Activated B cell treated with CpG ODN at 0.5 μM for 24 hours (primary cell): ENCODE measurements at places on chromosomes 12 and 14. TPM values are rescaled to one million over a fixed set of nuclear protein-coding genes. Genes with fewer than 3 reads are reported as not detected.

GRCh38 chr14:96146131-96146771 is 58.4 kb upstream of the BDKRB2 start:
- no peaks in the 10 kb centered on the region for H3K36me3 ChIP-seq
- H3K4me3 ChIP-seq: no peak overlapping the region
- H3K27ac ChIP-seq: no peak overlapping the region

CD69 gene
- total RNA-seq: 23.7 and 26.7 TPM in 2 replicates

- H3K27me3 ChIP-seq: peaks cover 2% of the 10 kb centered on the region
- peaks cover 34% of the 10 kb centered on the region for H3K4me1 ChIP-seq
- no peak overlapping the region for H3K27ac ChIP-seq
- no peaks in the 10 kb centered on the region for H3K36me3 ChIP-seq
- DNase-seq: no peak
Observed at GRCh38 chr14:24607081-24607480, 2.4 kb downstream of the GZMH start.

- no peaks in the 10 kb centered on the region for H3K27me3 ChIP-seq
- no peak overlapping the region for H3K4me3 ChIP-seq
- peaks cover 40% of the 10 kb centered on the region for H3K4me1 ChIP-seq
- no peak overlapping the region for H3K27ac ChIP-seq
- H3K36me3 ChIP-seq: no peaks in the 10 kb centered on the region
Observed at GRCh38 chr14:35337269-35338255, 45.4 kb downstream of the PSMA6 start.

GRCh38 chr12:100174495-100174894 is 26.1 kb upstream of the ACTR6 start:
- DNase-seq: no peak
- H3K4me1 ChIP-seq: no peaks in the 10 kb centered on the region
- peaks cover 33% of the 10 kb centered on the region for H3K36me3 ChIP-seq
- H3K27ac ChIP-seq: no peak overlapping the region
- no peak overlapping the region for H3K4me3 ChIP-seq

GRCh38 chr12:3055704-3056467 is 21.3 kb upstream of the TSPAN9 start:
- peaks cover 15% of the 10 kb centered on the region for H3K27me3 ChIP-seq
- H3K36me3 ChIP-seq: no peaks in the 10 kb centered on the region
- no peak for DNase-seq

DNA sequence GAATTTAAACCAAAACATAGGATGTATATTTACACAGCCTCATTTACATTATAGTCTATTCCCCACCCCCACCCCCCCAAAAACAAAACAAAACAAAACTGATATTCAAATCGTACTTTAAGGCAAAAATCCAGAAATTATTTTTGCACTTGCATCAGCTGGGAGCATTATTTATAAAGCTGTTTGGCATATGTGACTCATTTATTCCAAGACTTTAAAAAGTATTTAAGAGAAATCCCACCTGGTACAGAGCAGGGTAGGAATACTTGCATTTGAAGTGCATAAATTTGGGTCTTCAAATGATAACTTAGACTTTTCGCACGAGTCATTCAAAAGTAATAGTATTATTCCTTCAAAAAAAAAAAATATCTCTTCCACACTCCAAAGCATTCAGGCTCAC is 1.1 kb downstream of the KLHL28 start:
- DNase-seq: no peak
- peak overlapping the region; percentile 21 for H3K27ac ChIP-seq
- H3K36me3 ChIP-seq: peaks cover 16% of the 10 kb centered on the region
- no peaks in the 10 kb centered on the region for H3K27me3 ChIP-seq

GARIN6 gene
- not detected in 2 replicates for total RNA-seq

DNA sequence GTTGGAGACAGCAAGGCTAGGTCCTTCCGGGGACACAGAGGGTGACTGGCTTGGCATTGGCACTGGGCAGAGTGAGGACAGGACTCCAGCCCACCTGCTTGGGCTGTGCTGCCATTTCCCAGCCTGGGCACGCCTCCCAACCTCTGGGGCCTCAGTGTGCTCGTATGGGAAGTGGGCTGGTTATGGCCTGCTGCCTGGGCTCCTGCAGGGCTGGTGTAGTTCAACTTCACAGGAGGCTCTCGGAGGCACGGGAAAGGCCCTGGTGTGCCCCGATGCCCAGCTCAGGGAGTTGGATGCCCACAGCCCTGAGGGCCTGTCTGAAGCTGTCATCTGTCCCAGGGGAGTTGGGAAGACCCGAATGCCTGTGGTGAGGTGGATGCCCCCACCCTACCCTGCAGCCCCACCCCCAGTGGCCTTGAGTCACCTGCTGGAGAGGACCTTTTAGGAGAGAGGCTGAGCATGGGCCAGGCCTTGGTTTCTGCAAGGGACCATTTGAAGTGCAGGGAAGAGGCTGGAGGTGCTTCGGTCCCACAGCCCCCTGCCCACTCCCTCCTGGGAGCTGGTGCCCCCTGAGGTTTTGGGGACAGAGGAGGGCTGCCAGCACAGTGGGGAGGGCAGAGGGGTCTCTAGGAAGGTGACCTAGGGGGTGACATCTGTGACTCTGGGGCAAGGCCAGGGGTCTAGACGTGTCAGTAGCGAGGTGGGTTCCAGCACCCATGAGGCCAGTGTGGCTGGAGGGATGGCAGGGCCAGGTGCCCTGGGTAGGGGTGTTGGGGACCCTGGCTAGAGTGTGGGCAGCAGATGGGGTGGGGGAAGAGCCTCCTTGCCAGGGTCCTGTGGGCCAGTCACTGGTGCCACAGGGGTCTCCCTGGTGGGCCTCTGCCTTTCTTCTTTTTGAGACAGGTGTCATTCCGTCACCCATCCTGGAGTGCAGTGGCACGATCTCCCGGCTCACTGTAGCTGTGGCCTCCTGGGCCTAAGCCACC is 9.1 kb downstream of the ULK1 start:
- DNase-seq: no peak
- no peaks in the 10 kb centered on the region for H3K27me3 ChIP-seq
- H3K4me3 ChIP-seq: no peak overlapping the region
- no peak overlapping the region for H3K27ac ChIP-seq
- H3K4me1 ChIP-seq: no peaks in the 10 kb centered on the region

DNA sequence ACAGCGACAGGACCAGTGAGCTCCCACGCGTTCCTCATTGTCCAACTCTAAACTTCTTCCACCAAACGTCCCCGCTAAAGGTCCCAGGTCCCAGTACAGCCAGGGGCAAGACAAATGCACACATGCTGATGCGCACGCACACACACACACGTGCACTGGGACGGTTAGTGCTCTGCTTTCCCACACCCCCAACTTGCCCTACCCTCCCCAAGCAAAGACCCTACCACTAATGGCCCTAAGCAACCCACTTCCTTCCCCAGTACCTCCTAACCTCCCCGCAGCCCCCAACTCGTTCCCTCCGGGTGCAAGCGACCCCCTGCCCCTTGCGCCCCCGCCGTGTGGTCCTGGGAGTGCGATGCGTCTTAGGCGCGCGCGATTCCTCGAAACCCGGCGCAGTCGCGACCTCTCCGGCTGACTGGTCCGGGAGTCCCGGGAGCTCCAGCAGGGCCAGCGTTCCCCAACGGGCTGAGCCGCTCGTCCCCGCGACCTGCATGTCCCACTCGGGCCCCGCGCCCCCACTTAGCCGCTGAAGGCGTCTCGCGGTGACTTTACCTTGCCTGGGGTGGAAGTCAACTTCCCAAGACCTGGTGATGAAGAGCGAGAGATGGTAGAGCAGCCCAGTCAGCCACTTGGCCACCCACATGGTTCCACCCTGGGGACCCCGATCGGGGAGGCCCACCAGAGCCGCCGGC is 578 bp downstream of the ADAMTS20 start:
- no peak overlapping the region for H3K27ac ChIP-seq
- H3K4me3 ChIP-seq: no peak overlapping the region
- peaks cover 19% of the 10 kb centered on the region for H3K27me3 ChIP-seq
- H3K36me3 ChIP-seq: no peaks in the 10 kb centered on the region
- no peak for DNase-seq
- no peaks in the 10 kb centered on the region for H3K4me1 ChIP-seq

- peaks cover 10% of the 10 kb centered on the region for H3K27me3 ChIP-seq
- DNase-seq: no peak
- no peaks in the 10 kb centered on the region for H3K36me3 ChIP-seq
- H3K27ac ChIP-seq: no peak overlapping the region
- peaks cover 3% of the 10 kb centered on the region for H3K4me1 ChIP-seq
- H3K4me3 ChIP-seq: no peak overlapping the region
Observed at GRCh38 chr12:65892841-65893251, 68.6 kb downstream of the HMGA2 start.

DNA sequence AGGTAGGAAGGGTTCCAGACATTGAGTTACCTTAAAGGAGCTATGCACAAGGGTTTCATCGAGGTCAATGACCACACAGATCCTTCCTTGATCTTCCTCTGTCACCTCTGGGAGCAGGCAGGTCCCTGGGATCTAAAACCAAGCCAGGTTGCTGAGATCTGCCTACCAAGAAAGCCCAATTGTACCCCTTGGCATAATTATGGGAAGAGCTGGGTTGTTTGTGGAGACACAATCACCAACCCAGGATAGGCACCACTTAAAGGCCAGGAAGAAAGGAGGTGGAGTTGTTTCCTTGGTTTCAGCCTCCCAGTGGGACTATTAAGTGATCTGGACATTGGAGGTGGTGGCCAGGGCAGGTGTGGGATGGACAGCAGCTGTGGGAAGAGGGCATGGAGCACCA is 8.4 kb upstream of the AVIL start:
- H3K27me3 ChIP-seq: no peaks in the 10 kb centered on the region
- peaks cover 78% of the 10 kb centered on the region for H3K36me3 ChIP-seq
- DNase-seq: no peak
- H3K27ac ChIP-seq: no peak overlapping the region
- no peak overlapping the region for H3K4me3 ChIP-seq

DNA sequence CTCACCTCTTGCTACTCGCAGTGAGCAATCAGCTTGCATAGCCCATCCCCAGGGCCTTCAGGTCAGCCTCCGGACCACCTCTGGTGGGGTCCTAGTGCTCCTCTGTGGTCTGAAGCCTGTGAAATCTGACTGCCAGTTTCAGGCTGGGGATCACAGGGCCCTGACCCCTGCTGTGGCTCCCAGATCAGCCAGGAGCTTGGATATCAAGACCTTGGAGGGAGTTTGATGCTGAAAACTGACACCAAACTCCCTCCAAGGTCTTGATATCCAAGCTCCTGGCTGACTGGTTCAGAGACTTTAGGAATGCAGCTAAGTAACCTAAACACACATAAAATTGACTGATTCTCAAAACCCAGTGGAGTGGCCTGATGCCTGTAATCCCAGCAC is 19.8 kb upstream of the DHRS4 start:
- DNase-seq: no peak
- peaks cover 8% of the 10 kb centered on the region for H3K27me3 ChIP-seq
- H3K27ac ChIP-seq: no peak overlapping the region
- no peak overlapping the region for H3K4me3 ChIP-seq
- no peaks in the 10 kb centered on the region for H3K36me3 ChIP-seq

GRCh38 chr12:13198241-13198640 is 1.7 kb downstream of the EMP1 start:
- H3K4me1 ChIP-seq: peaks cover 31% of the 10 kb centered on the region
- no peak overlapping the region for H3K4me3 ChIP-seq
- DNase-seq: no peak
- H3K27ac ChIP-seq: no peak overlapping the region
- H3K36me3 ChIP-seq: no peaks in the 10 kb centered on the region
- H3K27me3 ChIP-seq: peaks cover 44% of the 10 kb centered on the region

GRCh38 chr12:54352891-54353874 is 11.1 kb downstream of the GPR84 start:
- no peaks in the 10 kb centered on the region for H3K27me3 ChIP-seq
- H3K4me1 ChIP-seq: peaks cover 9% of the 10 kb centered on the region
- DNase-seq: no peak
- no peak overlapping the region for H3K27ac ChIP-seq
- H3K36me3 ChIP-seq: peaks cover 36% of the 10 kb centered on the region

DNA sequence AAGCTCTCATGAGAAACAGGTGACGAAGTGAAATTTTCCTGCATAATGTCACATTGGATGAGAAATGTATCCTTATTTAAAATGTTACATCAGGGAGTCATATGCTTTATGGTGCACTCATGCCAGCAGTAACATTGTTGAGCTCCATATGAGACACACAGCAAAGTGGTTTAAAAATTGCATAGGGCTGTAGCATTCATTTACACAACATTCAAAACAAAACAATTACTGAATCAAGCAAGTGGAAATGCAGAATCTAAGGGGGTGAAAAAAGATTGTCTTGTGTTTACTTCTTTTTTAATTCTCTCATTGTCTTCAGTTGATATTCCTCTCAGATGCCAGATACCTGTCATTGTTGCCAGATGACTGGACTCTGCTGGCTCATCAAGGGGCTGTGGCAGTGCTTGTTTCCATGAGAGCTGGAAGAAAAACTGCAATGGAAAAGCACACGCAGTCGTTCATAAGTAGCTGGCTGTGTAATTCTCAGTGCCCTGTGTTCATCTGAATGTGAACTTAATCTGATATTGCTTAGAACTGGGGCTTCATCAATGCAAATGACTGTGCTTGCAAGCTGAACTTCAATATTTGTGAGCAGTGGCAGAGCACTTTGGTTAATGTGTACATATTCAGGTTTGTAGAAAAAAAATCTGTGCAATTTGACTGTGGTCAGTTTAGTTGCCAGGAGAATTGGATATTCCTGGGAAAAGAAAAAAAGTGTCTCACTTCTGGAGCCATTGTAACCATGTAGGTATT is 305.6 kb downstream of the RAD51B start:
- H3K27me3 ChIP-seq: no peaks in the 10 kb centered on the region
- peaks cover 2% of the 10 kb centered on the region for H3K36me3 ChIP-seq
- no peak for DNase-seq
- no peaks in the 10 kb centered on the region for H3K4me1 ChIP-seq
- H3K27ac ChIP-seq: no peak overlapping the region

GRCh38 chr12:6834254-6834653 is 6.0 kb downstream of the P3H3 start:
- no peak for DNase-seq
- peaks cover 21% of the 10 kb centered on the region for H3K27me3 ChIP-seq
- peaks cover 9% of the 10 kb centered on the region for H3K4me1 ChIP-seq
- H3K27ac ChIP-seq: no peak overlapping the region

GRCh38 chr12:65878540-65878939 is 54.3 kb downstream of the HMGA2 start:
- peaks cover 20% of the 10 kb centered on the region for H3K27me3 ChIP-seq
- no peak overlapping the region for H3K4me3 ChIP-seq

GRCh38 chr12:95390192-95390591 is 83.8 kb upstream of the METAP2 start:
- H3K36me3 ChIP-seq: no peaks in the 10 kb centered on the region
- H3K27me3 ChIP-seq: no peaks in the 10 kb centered on the region
- H3K4me1 ChIP-seq: peaks cover 16% of the 10 kb centered on the region
- H3K4me3 ChIP-seq: peak overlapping the region; percentile 5
- DNase-seq: no peak
- no peak overlapping the region for H3K27ac ChIP-seq

GRCh38 chr12:110002676-110003515 is 3.7 kb downstream of the ANKRD13A start:
- H3K4me1 ChIP-seq: peaks cover 89% of the 10 kb centered on the region
- no peak for DNase-seq
- H3K36me3 ChIP-seq: peaks cover 28% of the 10 kb centered on the region
- H3K27me3 ChIP-seq: no peaks in the 10 kb centered on the region
- peak overlapping the region; percentile 79 for H3K27ac ChIP-seq

GRCh38 chr12:87779858-87780498 is 249.2 kb downstream of the C12orf50 start:
- H3K27me3 ChIP-seq: no peaks in the 10 kb centered on the region
- H3K4me3 ChIP-seq: no peak overlapping the region

- peaks cover 59% of the 10 kb centered on the region for H3K27me3 ChIP-seq
- no peaks in the 10 kb centered on the region for H3K36me3 ChIP-seq
- H3K27ac ChIP-seq: no peak overlapping the region
- H3K4me3 ChIP-seq: peak overlapping the region; percentile 87
- no peak for DNase-seq
Observed at GRCh38 chr14:60722107-60722356, 2.1 kb downstream of the SIX4 start.

GRCh38 chr12:132741620-132742019 is 20.0 kb downstream of the ANKLE2 start:
- no peak for DNase-seq
- peak overlapping the region; percentile 59 for H3K27ac ChIP-seq
- no peaks in the 10 kb centered on the region for H3K27me3 ChIP-seq

KRT75 gene
- not detected in 2 replicates for total RNA-seq

OR10G3 gene
- not detected in 2 replicates for total RNA-seq
